Right kidney (tissue), 9 donors: ENCODE measurements at places on chromosomes 5 and 9.
A peak's percentile ranks its signal among the peaks of the same experiment; 100 is the strongest.

DNA sequence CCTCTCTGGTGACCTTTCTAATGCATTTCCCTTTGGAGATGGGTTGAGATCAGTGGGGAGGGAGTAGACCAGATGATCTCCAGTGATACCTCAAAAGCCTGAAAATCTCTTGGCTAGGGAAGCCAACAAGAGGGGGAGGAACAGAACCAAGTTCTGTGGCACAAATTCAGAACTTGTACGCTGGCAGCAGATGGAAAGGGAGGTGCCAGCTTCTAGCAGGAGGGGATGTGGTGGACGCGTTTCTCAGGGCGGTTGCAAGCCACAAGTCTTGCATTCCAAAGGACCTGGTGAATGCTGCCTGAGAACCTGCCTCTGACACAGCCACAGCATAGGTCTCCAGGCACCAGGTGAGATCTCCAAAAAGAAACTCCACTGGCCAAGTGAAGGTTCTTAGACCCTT, 13.4 kb downstream of the SLIT3 start:
- no peak for DNase-seq

DNA sequence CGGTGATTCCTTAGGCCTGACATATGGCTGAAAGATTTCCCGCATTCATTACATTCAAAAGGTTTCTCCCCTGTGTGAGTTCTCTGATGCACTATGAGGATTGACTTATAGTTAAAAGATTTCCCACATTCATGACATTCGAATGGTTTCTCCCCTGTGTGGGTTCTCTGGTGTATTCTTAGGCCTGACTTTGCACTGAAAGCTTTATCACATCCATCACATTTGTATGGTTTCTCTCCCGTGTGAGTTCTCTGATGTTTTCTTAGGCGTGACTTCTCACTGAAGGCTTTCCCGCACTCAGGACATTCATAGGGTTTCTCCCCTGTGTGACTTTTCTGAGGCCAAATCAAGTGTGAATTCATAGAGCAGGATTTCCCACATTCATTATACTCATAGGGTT, 35.8 kb downstream of the ZNF782 start:
- no peak for DNase-seq

DNA sequence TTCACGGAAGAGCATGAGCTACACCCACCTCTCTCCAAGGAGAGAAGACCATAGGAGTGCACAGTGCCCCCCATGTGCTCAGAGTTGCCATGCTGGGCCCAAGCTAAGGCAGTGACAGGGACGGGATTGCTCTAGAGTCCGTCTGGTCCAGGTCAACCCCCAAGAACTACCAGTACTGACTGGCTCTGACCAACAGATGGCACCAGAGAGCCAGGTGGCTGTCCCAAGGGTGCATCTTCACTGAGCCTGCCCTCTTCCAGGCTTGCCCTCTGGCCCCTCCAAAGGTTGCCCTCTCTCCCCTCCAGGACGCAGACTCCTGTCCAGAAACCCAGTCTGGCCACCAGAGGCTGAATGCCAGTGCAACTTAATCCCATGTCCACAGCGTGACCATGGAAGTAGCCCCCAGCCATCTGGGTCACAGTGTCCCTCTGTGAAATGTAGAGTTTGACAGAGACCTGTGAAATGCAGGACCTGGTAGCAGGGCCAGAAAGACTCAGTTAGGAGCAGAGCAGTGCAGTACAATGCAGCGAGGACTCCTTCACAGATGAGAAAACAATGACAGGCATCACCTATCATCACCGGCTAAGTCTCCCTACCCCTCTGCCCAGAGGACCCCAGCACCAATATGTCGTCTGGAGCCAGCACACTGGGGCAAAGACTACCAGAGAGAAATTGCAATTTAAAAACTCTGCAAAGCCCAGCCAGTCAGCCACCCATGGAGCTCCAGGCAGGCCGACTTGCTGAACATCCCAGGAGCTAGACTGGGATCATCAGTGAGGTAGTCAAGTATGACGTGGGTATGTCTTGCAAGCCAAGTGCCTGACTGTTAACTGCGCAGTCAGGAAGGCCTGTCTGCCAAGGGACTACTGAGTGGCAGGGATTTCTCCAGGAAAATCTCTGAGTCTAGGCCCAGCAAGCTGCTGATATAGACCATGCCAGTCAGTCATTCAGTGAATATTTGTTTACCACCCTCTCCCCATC, 7.7 kb upstream of the SKP1 start:
- DNase-seq: peak; percentile 38

DNA sequence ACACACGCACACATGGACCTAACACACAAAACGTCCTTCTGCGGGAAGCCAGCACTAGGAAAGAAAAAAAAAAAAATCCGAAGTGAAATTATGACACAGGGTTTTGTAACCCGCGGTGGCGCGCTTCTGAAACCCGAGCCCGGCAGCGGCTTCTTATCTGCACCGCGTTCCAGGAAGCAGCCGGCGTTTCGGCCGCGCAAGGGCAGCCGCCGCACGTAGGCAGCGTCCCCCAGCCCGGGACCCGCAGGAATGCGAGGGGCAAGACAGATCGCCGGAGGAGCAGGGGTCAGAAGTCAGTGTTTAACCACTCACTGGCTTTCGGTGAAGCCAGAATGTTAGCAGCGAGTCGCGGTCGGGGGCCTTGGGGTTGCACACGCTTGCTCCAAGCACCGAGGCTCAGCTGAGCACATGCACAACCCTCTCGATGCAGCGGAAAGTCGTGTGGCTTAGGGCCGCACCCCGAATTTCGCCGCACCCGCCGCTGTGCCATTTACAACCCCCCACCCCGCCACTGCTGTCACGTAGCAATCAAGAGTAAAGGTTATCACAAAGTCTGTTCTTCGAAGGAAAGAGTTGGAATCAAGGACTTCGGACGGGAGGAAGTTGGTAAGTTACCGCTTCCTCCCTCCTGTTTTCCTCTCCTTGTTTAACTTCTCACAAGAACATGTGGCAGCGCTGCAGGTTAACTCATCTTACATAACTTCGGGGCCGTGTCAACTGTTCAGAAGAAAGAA, 167.9 kb downstream of the AUH start:
- peak; percentile 92 for DNase-seq

- DNase-seq: no peak
Observed at GRCh38 chr5:181120306-181120705, 10.7 kb downstream of the OR2V1 start.

- no peak for DNase-seq
Observed at GRCh38 chr9:7174884-7175283, 417.1 kb downstream of the KDM4C start.

DNA sequence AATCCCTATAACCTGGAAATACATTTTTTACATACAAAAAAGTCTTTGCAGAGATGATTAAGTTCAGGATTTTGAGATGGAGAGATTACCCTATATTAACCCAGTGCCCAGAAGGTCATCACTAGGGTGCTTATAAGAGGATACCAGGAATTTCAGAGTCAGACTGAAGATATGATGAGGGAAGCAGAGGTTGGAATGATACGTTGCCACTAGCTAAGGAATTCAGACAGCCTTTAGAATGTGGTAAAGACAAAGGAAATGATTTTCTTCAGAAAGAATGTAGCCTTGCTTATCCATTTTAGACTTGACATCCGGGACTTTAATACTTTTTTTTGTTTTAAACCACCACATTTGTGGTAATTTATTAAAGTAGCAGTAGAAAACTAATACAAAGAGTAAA, 2176.8 kb upstream of the C9orf72 start:
- DNase-seq: no peak

- DNase-seq: no peak
Observed at GRCh38 chr9:78214492-78214891, 21.4 kb upstream of the CEP78 start.

DNA sequence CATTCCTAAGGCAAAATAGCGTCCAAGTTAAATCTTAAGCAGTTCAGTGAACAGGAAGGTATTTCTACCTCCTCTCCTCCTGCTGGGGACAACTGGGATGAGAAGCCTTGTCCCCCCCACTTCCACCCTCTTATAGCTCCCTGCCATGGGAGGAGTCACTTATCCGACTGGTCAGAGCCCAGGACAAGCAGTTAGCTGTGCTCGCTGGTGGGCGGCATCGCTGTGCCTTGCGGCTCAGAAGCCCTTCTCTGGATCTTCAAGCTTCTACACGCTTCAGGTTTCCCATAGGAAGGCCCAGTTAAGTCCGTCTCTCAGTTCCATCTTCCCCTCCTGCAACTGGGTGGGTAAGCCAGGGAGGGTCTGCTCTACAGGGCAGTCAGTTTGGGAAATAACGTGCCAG, 77.2 kb downstream of the PAX5 start:
- no peak for DNase-seq

GRCh38 chr5:135455876-135456237, 3.7 kb upstream of the TIFAB start:
- no peak for DNase-seq

DNA sequence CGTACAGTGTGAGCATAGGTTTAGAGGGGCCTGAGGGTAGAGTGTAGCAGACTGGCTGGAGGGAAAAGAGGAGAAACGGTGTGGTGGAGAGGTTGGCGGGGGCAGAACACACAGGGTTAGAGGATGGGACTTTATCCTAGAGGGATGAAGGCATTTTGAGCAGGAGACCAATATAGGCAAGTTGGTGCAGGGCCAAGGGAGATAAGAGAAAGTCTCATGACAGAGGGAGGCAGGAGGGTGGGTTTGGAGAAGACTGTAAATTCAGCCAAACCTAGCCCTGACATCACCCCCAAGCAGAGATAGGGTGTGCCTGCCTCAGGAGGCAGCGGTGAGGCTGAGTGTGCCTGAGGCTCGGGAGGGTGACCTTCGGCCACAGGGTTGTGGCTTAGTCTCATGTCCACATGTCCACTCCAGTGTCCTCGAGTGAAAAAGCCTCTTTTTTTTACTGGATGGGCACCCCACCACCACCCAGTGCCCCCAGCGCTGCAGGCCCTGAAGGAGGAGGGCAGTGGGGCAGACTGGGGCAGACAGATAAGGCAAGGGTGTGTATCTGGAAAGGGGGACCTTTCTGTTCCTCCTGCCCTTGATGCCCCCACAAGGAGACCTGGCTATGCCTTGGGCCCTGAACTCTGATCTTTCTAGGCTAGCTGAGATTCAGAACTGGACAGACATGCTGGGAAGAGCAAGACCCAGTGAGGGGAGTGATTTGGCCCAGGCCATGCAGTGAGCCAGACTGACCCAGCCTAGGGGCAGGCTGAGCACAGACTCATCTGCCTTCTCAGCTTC, 108.7 kb downstream of the RGS3 start:
- no peak for DNase-seq

GRCh38 chr5:59119480-59119879, 536.6 kb downstream of the RAB3C start:
- DNase-seq: no peak

DNA sequence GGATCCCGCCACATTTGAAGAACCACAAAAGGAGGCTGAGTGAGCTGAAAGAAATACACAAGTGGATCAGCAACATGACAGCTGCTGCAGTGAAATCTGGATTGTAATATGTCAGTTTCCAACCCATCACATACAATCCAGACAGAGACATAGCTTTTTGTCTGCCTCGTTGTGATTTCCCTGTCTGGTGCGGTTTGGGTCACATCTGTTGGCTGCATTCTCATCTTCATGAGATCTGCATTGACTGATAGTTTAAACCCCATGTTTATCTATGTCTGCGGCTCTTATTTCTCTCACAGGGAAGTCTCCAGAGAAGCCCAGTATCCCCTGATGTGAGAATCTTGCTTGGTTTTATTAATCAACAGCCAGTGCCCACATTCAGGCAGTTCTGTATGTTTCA, 403.1 kb upstream of the ZNF608 start:
- no peak for DNase-seq

GRCh38 chr5:17069995-17070511, 134.0 kb upstream of the MYO10 start:
- peak; percentile 54 for DNase-seq

DNA sequence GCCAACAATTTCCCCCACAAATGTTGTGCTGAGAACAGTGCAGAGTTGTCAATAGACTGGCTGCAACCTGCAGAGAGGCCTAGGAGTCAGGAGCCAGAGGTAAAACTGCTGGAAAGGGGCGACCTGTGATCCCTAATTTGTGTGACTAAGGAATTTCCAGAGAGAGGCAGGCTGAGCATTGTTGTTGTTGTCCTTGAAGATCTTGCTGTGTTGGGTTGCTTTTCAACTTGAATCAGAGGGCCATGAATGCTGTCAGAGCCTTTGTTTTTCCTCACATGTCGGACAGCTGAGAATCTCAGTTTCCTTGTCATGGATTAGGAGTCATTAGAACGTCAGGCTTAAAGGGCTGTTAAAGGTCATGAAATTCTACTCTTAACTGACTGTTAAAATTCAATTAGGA, 134.6 kb upstream of the ASTN2 start:
- DNase-seq: no peak

- DNase-seq: no peak
Observed at GRCh38 chr5:1330146-1330846, 14.6 kb downstream of the CLPTM1L start.

DNA sequence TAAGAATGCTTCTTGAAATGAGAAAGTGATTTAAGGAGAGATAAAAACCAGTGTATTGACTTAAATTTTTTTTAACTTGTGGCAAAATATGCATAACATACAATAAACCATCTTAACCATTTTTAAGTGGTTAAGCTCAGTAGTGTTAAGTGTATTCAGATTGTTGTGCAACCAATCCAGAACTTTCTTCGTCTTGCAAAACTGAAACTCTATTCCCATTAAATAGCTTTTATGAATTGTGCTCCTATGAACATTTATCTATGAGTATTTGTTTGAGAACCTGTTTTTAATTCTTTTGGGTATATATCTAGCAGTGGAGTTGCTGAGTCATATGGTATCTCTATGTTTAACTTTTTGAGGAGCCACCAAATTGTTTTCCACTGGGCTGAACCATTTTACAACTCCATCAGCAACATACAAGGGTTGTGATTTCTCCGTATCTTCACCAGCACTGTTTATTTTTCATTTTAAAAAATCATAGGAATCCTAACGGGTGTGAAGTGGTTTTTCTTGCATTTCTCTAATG, 76.6 kb upstream of the ACTBL2 start:
- DNase-seq: no peak

DNA sequence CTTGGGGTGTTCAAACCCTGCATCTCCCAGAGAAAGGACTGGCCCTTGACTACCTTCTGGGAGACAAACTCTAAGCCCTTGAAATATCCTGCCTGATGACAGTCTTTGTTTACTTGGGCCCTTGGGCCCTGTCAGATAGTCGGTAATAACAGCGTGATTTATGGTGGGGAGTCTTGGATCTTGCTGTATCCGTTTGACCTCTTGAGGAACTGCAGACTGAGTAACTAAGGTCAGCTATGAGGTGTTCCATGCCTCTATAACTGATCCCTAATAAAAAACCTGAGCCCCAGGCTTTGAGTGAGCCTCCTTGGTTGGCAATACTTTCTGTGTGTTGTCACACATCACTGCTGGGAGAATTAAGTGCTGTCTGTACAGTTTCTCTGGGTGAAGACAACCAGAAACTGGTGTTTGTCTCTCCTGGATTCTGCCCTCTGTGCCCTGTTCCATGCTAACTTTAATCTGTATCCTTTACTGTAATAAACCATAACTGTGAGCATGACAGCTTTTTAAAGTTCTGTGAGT, 56.2 kb upstream of the ANKRD33B start:
- peak; percentile 19 for DNase-seq
